ENCODE measurements at places on chromosomes 1 and 21.

GRCh38 chr1:90831910-90832309, 114.8 kb upstream of the BARHL2 start:
- no peak for DNase-seq

GRCh38 chr1:184530226-184530625, 143.4 kb downstream of the C1orf21 start:
- no peak for DNase-seq

DNA sequence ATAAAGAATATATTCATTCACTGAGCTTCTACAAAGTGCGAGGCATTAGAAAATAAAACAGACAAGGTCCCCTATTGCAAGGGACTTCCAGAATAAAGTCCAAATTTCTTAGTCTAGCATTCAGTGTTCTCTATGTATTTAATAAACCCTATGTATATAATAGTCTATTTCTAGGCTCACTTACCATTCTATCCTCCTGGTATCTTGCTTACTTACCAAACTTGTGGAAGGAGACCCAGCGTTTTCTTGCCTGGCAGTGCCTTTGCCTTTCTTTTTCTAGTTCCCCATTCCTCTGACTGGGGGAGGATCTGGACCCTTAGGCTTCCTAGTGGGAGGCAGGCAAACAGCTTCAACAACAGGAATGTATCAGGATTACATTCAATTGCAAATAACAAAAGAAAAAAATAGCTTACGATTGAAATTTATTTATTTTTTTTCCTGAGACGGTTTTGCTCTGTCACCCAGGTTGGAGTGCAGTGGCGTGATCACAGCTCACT, 690 bp upstream of the RNF19B start:
- DNase-seq, result no peak

- DNase-seq, result no peak
Observed at GRCh38 chr1:161076410-161076809, 6.7 kb upstream of the ARHGAP30 start.

DNA sequence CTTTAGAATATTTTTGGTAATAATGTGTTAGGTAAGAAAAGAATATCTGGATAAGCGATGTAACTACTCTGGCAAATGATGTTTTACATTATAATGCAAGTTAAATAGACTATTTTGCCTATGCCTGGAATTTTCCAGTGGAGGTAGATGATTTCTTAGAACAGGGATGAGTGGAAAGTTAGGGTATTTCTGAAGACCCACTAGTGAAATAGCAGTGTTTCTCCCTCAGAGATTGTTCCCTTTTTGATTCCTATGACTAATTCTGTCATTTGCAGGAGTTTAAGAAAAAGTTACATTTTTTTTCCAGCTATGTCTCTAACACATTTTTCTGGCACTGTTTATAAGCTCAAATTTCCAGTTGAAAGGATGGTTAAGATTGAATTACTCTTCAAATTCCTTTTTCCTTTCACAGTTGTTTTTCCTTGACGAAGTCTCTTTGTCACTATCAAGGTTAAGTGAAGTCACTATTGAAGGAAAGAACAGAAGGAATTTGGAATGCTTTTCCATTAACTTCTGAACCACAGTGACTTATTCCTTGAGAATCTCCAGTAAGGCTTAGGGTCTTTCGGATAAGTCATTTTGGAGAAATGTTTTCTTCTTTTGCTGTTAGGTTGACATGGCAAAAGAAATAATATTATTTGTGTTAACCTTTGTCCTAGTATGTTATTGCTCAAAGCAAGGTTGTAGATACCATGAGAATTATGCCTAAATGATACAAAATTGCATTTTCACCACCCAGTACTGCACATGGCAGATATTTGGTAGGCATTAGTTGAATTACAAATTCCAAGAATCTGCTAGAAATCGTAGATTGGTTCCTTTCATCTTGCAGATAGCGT, 42.9 kb upstream of the ZNF326 start:
- DNase-seq, result no peak

- no peak for DNase-seq
Observed at GRCh38 chr1:243748706-243749283, 101.2 kb downstream of the AKT3 start.

DNA sequence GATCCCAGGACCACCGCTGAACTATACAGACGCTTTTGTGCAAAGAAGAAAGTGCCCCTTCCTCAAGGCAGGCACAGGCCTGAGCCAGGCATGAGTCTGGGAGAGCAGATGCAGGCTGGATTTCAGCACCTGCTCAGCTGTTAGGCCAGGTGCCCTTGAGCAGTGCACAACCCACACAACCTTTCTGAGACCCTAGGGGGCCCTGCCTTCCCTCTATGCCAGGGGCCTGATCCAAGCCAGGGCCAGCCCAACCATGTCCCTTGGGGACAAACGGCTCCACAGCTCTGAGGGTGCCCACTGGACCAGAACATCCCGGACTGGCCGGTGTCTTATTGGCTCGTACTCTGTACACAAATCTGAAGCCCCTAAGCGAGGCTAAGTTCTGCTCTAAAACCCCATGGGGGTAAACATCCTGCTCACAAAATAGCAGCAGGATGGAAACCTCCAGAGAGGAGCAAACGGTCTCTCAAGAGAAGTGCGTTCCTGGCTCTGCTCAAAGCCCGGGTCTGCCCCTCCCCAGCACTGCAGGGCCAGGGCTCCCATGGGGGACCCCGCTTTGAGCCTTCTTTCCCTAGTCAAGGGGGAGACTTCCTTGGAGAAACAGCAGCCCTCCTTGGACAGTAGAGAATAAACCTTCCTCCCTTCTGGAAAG, 275.1 kb downstream of the NPHP4 start:
- DNase-seq, result no peak

GRCh38 chr1:50047916-50048694, 24.4 kb upstream of the AGBL4 start:
- DNase-seq, result no peak

DNA sequence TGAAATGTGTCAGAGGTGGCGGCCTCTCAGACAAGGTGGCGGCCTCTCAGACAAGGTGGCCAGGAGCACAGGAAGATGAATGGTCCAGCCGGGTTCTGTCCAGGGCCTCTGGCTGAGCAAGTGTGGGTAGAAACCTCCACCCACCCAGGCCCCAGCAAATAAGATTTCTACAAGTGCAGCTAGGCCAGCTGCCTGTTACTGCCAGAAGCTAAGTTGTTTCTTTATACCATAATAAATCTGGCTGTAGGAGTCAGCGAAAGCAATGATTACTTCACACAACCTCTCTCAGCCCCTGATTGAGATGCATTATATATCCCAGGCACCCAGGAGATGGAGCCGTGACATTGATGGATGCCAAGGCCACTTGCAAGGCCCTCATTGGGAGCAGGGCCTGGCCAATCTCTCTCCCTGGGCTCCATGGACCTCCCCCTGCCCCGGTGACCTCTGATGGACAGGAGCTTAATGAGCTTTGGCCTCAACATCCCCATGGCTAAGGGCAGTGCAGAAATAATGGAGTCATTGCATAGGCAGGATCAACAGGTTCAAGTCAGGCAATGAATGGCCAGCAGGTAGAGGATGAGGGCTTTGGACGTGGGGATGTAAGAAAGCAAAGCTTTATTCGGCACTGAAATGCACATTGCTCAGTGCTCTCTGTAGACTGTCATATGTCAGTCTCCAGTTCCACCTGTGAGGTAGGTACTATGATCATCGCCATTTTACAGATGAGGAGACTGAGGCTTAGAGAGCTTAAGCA, 92.9 kb downstream of the PTPRU start:
- DNase-seq, result no peak

- no peak for DNase-seq
Observed at GRCh38 chr21:46082963-46083790, 14.7 kb upstream of the COL6A2 start.

GRCh38 chr1:208254862-208255261, 10.7 kb upstream of the PLXNA2 start:
- DNase-seq, result no peak

GRCh38 chr1:165392634-165393571, 36.4 kb upstream of the LMX1A start:
- DNase-seq, result peak; percentile 82

All from T-helper 22 cell (primary cell).